A549 treated with GW870086 at 1 μM for 4 hours (cell line): ENCODE measurements at places on chromosomes 2 and 18. TPM values are rescaled to one million over a fixed set of nuclear protein-coding genes. Genes with fewer than 3 reads are reported as not detected.

The AGXT gene
- total RNA-seq, result not detected in 5 replicates

The QPCT gene
- total RNA-seq, result 20.7 to 24.1 TPM (median 21.2 TPM) in 5 replicates

The SIX2 gene
- 0.23 to 0.56 TPM (median 0.43 TPM) in 5 replicates for total RNA-seq

The C2orf80 gene
- total RNA-seq, result not detected in 5 replicates

The PTRHD1 gene
- total RNA-seq, result 50.1 to 68.6 TPM (median 63.8 TPM) in 5 replicates

The MROH2A gene
- 0.09 to 0.21 TPM (median 0.12 TPM) in 3 of 5 replicates, not detected in the others for total RNA-seq

The TMEM163 gene
- total RNA-seq, result 0.06 to 0.17 TPM (median 0.16 TPM) in 4 of 5 replicates, not detected in the other

The SCYGR5 gene
- not detected in 5 replicates for total RNA-seq

The OBSL1 gene
- total RNA-seq, result 16.6 to 22.3 TPM (median 20.4 TPM) in 5 replicates

The EPHA4 gene
- 0.33 to 1.2 TPM (median 0.90 TPM) in 5 replicates for total RNA-seq

The ANKRD30B gene
- total RNA-seq, result not detected in 5 replicates

The IL1RN gene
- total RNA-seq, result 0.10 to 0.62 TPM (median 0.53 TPM) in 5 replicates

The CPO gene
- total RNA-seq, result not detected in 5 replicates

The IMP4 gene
- 136 to 170 TPM (median 152 TPM) in 5 replicates for total RNA-seq

The POTEJ gene
- total RNA-seq, result not detected in 5 replicates

The RNPEPL1 gene
- total RNA-seq, result 44.0 to 66.8 TPM (median 61.7 TPM) in 5 replicates

The ALPG gene
- 0.24 to 0.47 TPM (median 0.38 TPM) in 5 replicates for total RNA-seq
